AG04450 (cell line): ENCODE measurements at places on chromosomes 13 and 19.

DNA sequence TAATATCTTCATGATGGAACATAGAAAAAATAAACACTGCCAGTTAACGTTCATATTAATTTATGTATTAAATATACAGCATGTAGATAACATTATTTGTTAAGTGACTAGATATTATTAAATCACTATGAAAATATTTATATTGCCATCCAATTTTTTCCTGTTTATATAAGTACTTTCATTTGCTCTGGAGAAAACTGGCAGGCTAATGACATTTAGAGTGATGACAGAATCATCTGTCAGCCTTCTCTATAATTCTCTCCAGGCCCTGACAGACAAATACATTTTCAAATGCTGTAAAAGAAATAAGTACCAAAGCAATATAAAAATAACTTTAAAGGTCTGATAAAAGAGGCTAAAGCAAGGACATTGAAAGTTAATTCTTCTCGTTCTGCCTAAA lies 2556.7 kb upstream of the PCDH20 start:
- DNase-seq = no peak

DNA sequence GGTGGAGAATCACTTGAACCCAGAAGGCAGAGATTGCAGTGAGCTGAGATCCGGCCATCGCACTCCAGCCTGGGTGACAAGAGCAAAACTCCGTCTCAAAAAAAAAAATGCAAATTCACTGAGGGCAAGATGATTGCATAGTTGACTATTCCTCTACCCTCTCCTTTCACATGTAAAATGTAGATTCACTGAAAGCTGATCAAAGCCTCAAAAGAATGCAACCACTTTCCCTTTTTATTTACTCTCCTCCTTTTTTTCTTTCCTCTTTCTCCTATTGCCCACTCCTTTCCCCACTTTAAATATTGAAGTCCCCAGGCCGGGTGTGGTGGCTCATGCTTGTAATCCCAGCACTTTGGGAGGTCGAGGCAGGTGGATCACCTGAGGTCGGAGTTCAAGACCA lies 6.3 kb downstream of the TEX101 start:
- no peak for DNase-seq

- DNase-seq = no peak
Observed at GRCh38 chr19:38763795-38764220, 9.5 kb downstream of the LGALS7 start.

DNA sequence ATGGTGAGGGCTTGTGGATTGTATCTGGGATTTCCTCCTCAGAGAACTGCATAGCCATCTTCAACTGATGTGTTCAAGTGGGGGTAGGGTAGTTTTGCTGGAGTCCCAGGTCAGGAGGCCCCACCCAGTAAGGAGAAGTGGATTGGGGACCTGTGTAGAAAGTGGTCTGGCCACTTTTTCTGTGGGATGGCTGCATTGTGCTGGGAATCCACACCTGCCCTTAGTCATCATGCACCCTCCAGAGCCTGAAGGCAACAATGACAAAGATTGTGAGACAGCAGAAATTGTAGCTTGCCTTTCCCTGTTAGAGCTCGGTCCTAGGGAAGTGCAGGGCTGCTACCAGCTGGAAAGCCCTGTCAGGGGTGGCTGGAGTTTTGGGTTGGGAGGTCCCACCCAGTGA lies 255.4 kb downstream of the NDFIP2 start:
- DNase-seq = no peak

- no peak for DNase-seq
Observed at GRCh38 chr13:80469105-80469852, 128.4 kb upstream of the SPRY2 start.

- DNase-seq = no peak
Observed at GRCh38 chr13:34546344-34547250, 395.5 kb upstream of the NBEA start.

GRCh38 chr13:88464851-88465250 lies 793.7 kb downstream of the SLITRK5 start:
- no peak for DNase-seq

DNA sequence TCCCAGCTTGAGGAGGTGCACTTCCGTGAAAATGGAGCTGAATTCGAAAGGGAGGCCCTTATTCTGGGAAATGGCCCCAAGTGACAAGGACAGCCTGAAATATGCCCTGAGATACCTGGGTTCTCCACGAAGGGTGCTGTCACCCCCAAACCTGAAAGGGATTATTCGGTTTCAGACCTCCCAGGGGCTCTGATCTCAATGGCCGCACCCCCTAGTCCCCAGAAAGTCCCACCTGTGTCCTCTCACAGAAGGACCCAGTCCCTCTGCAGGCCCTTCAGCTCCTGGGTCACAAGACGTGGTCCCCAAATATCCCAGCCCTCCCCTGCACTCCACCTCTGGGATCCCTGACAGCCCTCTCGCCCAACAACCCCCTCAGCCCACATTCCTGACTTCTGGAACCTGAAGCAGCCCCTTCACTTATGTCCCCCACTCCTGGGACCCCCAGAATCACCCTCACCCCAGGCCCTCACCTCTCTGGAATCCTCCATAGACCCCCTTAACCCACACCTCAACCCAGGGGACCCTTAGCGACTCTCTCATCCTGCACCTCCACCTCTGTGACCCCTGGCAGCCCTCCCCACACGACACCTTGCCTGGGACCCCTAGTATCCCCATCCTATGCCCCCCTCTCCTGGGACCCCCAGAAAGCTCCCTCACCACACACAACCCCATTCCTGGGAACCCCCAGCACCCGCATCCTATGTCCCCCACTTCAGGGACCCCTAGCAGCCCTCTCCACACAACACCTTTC lies 606 bp downstream of the SYNGR4 start:
- no peak for DNase-seq

- no peak for DNase-seq
Observed at GRCh38 chr13:48175185-48175584, 57.8 kb upstream of the ITM2B start.

- no peak for DNase-seq
Observed at GRCh38 chr19:49441210-49441959, at the start of gene SLC17A7. SLC17A7 (minus strand) TSS chr19:49441527; CDS start chr19:49441379, 148 bp downstream.

GRCh38 chr19:4415352-4415751 lies 12.9 kb downstream of the CHAF1A start:
- DNase-seq = no peak

GRCh38 chr19:1451916-1452801 lies 2.2 kb downstream of the APC2 start:
- no peak for DNase-seq

DNA sequence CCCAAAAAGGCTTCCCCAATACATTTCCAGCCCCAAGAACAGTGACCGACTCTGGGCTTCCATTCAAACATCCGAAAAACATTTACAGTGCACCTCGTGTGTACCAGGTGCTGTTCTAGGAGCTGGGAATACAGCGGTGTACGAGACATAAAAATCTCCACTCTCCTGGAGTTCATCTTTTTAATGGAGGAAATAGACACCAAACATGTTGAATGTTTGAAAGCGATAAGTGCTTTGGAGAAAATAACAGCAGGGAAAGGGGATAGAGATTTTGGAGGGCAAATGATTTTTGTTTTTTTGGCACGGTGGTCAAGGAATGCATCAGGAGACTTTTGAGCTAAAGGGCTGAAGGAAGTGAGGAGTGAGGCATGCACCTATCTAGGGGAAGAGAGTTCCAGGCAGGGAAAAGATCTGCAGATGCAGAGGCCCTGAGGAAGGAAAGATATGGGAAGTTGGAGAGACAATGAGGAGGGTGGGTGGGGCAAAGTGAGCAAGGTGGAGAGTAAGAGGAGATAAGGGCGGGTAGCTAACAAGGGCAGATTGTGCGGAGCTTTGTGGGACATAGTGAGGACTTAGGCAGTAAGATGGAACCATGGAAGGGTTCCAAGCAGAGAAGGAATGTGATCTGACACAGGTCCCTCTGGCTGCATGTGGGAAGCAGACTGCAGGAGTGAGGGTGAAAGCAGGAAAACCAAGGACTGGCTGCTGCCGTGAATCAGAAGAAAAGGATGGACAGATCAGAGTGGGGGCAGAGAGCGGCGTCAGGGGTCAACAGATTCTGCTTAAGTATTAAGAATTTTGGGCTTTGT lies 703 bp upstream of the FBL start:
- DNase-seq = no peak

GRCh38 chr19:46634045-46634655 lies 1.9 kb downstream of the GNG8 start:
- DNase-seq = no peak

DNA sequence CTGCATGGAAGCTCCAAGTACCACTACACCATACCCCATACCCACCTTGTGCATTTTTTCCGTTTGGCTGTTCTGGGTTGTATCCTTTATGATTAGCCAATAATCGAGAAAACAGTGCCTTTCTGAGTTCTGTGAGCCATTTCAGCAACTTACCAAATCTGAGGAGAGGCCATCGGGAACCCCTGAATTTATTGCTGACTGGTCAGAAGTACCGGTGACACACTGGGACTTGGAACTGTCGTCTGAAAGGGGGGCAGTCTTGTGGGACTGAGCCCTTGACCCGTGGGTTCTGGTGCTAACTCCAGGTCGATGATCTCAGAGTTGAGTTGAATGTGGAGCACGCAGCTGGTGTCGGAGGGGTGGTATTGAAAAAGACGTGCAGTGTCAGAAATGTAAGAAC lies 15.0 kb downstream of the UPF3A start:
- DNase-seq = no peak

GRCh38 chr13:34700155-34700554 lies 241.9 kb upstream of the NBEA start:
- no peak for DNase-seq

DNA sequence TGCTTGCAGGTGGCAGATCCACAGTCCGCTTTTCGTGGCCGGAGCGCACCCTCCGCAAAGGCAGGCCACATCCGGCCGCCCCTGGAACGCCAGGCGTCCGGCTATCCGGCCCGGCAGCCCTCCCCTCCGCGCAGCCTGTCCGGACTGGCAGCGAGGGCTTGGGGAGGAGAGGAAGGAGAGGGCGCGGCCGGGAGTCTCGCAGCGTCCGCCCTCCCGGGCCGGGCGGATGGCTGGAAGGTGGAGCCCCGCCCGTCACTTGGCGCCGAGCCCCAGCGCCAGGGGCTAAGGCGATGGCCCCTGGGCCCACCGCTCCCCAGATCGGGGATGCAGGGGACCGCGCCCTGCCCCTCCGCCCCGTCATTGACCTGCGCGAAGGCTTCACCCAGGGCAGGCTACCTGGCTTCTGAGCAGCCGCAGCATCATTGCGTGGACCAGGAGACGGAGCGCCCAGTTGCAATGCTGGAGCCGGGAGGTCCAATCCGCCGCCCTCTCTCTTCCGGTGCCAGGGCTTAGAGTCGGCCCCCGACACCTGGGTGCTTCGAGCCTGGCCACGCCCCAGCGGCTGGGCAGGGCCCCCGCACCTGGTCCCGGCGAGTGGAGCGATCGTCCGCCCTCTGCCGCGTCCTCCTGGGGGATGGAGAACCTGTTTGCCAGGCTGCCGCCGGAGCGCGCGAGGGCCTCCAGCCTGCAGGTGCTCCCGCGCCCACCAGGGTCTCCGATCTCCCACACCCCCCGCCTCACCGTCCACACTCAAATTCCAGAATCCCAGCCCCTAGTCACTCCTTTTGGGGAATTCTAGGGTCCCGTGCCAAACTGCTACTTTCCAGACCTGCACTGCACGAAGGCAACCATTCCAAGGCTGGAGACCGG lies at the start of gene FUT1:
Gene FUT1, minus strand, starts transcription at position 146 of the 870 bp plus-strand sequence. CDS start 1,360 bp downstream, outside the sequence.
- no peak for DNase-seq

DNA sequence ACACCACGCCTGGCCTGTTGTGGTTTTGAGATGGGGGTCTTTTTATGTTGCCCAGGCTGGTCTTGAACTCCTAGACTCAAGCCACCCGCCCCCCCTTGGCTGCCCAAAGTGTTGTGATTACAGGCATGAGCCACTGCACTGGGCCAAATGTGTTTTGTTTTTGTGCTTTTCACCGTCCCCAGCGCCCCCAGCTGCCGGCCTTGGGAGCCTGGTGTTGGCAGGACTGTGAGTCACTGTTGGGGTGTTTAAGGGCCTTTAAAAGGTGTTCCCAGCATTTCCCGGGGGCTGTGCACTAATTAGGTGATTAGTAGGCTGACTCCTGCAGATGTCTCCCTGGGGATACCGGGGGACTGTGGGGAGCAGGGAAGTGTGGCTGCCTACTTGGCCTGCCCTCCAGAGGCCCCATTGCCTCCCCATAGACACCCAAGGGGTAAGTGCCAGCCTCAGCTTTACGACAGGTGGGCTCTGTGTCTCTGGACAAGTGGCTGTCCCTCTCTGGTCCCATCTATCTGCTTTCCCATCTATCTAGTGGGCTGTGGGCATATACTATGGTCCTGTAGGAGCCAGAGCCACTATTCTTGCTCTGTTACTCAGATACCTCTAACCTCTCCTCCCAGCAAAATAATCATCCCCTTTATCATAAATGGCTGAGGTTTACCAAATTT lies 11.8 kb upstream of the TLE5 start:
- DNase-seq = no peak

DNA sequence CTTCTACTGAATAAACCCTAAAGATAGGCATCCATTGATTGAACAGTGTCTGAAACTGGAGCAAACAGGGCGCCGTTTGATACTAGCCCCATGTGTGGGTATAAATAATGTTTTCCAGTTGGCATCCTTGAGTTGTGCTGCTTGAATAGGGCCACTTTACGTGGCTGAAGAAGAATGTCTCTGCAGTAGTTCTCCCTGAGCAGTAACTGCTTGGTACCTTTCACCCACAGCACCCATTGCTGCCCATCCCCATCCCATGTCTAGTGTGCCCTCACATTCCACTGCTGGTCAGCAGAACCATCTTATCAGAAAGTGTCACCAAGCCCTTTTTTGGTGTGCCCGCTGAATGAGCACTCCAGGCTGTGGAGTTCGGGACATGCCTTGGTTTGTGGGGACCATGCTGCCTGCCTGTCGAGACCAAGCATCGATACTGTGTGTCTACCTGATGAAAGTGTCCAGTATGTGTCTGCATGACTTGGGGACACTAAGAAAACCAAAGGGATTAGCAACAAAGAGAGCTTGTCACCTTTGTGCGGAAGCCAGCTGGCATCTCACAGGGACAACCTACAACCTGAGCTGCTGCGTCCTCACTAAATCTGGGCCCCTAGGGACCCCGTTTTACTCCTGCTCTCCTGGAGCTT lies 162.0 kb downstream of the TM9SF2 start:
- no peak for DNase-seq

DNA sequence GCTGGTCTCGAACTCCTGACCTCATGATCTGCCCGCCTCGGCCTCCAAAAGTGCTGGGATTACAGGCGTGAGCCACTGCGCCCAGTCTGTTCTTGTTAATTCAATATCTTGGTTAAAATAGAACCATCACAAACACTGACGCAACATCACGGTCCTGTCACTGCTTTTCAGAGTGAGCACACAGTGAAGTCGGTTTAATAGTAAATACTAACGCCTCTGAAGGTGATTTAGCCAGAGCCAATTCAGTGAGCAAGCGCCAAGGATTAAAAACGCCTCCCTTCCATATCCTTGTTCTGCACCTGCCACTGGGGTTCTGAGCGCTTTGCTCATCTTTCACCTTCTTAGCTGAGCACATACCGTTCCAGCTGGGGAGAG lies 30.3 kb downstream of the LAMP1 start:
- no peak for DNase-seq

DNA sequence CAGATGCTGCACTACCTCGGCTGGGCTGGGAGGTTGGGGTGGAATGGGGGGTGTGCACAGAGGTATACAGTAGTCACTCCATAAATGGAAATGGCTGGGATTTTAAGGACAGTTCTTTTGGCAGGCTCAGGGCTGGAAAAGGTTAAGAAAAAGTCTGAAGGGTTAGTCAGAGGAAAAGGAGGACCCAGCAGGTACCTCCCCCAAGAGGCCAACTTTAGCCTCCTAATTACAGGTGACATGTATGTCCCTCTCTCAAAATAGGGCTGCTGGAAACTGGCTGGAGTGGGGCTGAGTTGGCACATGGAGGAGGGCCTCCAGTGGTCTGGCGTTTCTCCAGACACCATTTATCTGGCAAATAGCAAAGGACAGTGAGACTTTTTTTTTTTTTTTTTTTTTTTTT lies 994 bp downstream of the CCDC194 start:
- no peak for DNase-seq

GRCh38 chr13:49784886-49785570 lies 7.5 kb downstream of the KPNA3 start:
- DNase-seq = no peak
